ENCODE measurements at places on chromosomes 4 and X.

- no peak for DNase-seq
Measured at GRCh38 chr4:48944252-48944651, 37.7 kb upstream of the OCIAD2 start.

GRCh38 chrX:39451046-39451445 is 646.7 kb downstream of the BCOR start:
- no peak for DNase-seq

DNA sequence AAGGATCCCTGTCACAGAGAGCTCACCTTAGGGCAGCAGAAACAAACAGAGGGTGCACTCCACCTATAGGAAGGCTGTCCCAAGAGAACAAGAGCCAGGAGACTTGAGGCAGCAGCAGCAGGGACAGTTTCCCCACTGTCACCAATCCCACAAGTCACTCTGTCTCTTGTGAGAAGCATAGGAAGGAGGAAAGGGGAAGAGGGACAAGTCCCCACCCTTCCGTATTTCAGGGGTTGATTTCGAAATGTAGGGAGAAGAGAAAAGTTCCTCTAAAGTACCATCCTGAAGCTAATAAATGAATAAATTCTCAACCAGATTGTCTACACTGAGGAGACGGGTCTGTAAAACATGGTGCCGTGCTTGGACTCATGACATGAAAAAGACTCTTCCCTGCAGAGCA is 9.5 kb upstream of the TLR8 start:
- DNase-seq = no peak

DNA sequence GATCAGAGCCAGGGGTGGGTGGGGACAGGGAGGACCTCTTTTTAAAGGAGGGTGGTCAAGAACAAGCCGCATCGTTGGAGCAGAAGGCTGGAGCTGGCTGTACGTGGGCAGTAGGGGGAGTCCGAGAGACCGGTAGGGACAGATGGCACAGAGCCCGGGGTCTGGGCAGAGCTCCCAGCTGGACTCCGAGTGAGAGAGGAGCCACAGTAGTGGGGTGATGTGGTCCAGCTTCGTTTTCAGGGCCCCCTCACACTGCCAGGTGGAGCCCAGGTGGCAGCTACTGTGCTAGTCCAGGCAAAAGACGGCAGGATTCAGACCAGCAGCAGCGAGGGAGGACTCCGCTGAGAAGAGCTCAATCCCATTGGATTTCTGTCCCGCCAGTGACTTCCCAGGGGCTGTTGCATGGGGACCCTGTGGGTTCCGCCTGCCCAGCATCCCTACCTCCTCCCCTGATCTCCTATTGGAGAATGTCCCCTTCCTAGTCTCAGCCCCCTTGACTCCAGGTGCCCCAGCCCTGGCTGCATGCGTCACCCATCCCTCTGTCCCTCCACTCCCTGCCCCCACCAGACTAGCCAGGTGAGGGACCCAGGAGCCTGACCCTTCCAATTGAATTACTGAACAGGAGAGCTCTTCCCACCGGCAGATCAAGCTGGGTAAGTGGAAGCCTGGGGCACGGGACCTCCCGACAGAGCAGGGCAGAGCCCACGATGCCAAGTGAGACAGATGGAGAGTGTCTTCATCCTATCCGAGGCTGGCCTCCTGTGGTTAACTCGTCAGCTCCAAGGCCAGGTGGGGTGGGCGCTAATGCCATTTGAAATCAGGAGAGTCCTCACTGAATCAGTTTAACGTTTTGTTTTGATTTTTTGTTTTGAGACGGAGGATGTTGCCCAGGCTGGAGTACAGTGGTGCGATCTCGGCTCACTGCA is 2.9 kb downstream of the ARHGAP4 start:
- no peak for DNase-seq

- no peak for DNase-seq
Measured at GRCh38 chrX:132694382-132694781, 205.5 kb upstream of the MBNL3 start.

GRCh38 chrX:153863251-153863991 is 22.6 kb downstream of the L1CAM start:
- no peak for DNase-seq

GRCh38 chr4:107885865-107886264 is 45.5 kb upstream of the CYP2U1 start:
- no peak for DNase-seq

- no peak for DNase-seq
Measured at GRCh38 chr4:76548704-76549103, 113.7 kb downstream of the SHROOM3 start.

- DNase-seq = no peak
Measured at GRCh38 chr4:99855678-99856077, 38.5 kb downstream of the LAMTOR3 start.

- no peak for DNase-seq
Measured at GRCh38 chrX:110162131-110162530, 155.8 kb downstream of the AMMECR1 start.

GRCh38 chr4:87330761-87331160 is 8.1 kb upstream of the HSD17B13 start:
- no peak for DNase-seq

GRCh38 chr4:182145334-182145905 is 97.8 kb upstream of the TENM3 start:
- DNase-seq = no peak

DNA sequence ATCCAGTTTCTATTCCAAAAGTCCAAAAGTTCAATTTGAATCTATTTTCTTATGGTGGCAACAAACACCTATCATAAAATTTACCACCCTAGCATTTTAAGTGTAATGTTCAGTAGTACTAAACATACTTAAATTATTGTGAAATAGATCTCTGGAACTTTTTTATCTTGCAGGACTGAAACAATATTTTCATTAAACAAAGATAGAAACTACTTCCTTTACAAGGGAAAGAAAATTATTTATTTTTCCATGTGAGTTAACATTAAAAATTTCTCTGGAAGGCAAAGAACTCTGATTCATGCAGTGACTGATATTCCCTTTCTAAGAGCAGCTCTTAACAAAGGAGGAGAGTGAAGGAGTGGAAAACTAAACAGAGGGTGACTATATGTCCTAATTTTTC is 40.2 kb downstream of the ADH7 start:
- peak; percentile 12 for DNase-seq

GRCh38 chr4:7347981-7348380 is 86.7 kb downstream of the PSAPL1 start:
- DNase-seq = peak; percentile 61

DNA sequence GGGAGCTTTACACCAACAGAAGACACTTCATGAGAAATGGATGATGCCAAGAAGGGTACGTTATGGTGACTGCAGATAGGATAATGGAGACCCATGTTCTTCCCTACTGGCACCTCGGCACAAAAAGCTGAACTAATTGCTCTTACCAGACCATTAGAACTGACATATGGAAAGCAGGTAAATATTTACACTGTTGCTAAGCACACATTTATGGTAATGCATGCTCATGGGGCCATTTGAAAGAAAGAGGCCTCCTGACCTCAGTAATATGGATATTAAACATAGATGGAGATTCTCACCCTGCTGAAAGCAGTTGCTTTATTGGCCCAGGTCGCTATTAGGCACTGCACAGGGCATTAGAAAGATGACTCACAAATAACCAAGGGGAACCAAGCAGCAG is 1759.6 kb downstream of the C4orf33 start:
- no peak for DNase-seq

DNA sequence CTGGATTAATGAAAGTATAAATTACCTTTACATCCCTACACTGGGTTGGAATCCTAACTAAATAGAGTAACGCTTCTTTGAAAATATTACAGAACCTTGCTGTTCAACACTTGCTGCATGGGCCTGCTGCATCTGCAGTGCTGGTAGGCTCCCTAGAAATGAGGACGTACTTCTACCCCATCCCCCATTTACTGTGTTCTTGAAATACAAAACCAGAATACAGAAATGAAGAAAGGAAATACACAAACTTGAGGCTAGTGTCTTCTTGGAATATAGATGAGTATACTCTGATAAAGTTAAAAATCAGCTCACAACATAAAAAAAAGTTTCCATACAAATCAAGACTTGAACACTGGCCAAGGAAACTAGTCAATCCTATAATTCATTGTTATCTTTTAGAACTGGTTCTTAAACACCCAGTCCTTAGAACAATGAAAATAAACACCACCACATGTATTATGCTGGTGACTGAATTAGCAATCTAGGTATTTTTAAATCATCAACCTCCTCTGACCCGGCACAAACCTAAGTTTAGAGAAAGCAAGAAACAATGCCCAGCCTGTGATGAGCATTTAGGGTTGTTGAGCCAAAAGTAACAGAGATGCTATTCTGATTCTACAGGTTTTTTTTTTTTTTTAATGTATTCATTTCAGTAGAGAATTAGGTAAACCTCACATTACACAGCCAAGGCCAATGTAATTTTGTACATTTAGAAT is 49.7 kb downstream of the ATP8A1 start:
- no peak for DNase-seq

GRCh38 chr4:560731-561291 is 15.3 kb downstream of the TMEM271 start:
- no peak for DNase-seq

GRCh38 chr4:128661479-128661878 is 148.0 kb upstream of the JADE1 start:
- DNase-seq = no peak

All from fibroblast of skin of right quadriceps (primary cell).